ENCODE measurements at places on chromosomes 5 and 9.

- DNase-seq: no peak
Observed at GRCh38 chr9:132996526-132996925, 18.0 kb downstream of the GFI1B start.

DNA sequence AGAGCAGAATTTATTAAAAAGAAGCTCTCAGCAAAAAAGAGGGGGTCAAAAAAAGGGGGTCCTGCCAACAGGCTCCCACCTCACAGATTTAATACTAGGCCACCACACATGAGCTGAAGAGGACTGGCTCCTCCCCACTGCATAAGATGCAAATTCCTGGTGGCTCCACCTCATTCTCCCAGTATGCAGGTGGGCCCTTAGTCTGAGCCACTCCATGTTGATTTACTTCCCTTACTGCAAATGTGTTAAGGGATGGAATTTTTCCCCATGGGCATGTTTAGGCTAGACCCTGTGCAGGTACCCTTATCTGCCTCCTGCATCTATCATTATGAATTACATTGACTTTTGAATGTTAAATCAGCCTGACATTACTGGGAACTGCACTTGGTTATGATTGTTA, 82.9 kb downstream of the ISOC1 start:
- DNase-seq: no peak

- no peak for DNase-seq
Observed at GRCh38 chr5:106401561-106401960, 1269.2 kb downstream of the EFNA5 start.

DNA sequence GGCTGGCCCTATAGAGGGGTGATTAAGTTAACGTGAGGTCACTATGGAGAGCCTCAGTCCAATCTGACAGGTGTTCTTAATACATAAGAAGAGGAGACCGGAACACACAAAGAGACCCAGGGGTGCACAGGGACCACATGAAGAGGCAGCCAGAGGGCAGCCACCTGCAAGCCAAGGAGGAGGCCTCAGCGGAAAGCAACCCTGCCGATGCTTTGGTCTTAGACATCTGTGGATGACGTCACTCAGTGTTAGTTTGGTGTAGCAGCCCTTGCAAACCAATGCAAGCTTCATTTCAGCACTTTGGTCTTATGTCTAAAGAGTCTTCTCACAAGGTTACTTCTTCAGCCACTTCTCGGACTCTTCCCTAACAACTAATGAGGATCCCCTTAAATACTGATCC, 47.6 kb upstream of the GRHPR start:
- DNase-seq: no peak

GRCh38 chr5:15959370-15960164, 220.0 kb downstream of the MARCHF11 start:
- no peak for DNase-seq

GRCh38 chr9:134899168-134899567, 18.5 kb downstream of the FCN1 start:
- no peak for DNase-seq

- no peak for DNase-seq
Observed at GRCh38 chr5:124980163-124980941, 233.9 kb upstream of the ZNF608 start.

- no peak for DNase-seq
Observed at GRCh38 chr5:148910686-148911361, 84.4 kb downstream of the ADRB2 start.

DNA sequence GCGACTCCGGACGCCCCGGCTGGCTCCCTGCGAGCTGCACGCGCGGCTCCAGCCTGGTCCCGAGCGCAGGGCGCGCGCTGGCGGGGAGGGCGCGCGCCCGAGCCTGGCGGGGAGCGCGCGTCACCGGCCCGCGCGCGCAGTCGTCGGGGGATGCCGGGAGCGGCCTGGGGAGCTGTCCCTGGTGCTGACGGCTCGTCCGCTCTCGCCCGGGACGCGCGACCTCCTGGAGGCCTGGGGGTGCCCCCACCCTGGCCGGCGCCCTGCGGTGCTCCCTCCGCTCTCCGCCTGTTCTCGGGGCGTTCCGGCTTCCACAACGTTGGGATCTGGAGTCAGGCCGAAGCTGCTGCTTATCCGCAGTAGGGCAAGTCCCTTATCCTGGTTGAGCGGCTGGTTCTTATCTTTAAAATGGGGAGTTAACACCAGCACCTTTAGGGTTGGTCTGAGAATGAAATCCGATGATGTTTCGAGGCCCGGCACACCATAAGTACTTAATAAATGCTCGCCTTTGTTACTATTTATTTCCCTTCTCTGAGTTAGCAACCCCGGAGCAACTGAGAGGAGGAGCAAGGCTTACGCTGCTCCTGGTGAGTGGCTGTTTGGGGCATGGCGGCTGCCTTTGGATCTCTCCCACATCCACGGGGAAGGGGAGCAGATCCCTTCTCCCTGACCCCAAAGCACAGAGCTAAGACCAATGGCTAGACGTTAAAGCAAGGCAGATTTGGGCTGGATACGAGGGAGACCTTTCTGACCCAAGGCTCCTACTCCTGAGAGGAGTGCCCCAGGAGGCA, at the start of gene FAM163B:
FAM163B (minus strand) TSS at position 79 of the 788 bp plus-strand sequence. CDS start 29,166 bp downstream, outside the sequence.
- DNase-seq: no peak

DNA sequence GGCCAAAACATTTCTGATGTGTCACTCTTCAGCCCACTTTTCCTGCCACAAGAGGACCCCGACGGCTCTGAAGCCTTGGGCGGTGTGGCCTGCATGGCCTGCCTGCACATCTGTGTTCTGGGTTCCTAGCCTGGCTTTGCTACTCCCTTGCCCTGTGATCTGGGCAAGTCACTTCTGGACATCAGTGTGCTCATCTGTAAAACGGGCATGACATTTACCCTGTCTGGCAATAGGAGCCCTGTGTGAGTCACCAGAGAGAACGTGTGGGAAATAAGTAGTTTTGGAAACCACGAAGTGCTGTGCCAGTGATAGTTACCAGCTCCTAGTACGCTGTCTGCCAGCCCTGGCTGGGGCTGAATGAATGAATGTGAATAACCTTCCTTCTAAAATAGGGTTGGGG, 90.8 kb downstream of the MACROH2A1 start:
- no peak for DNase-seq

- DNase-seq: no peak
Observed at GRCh38 chr5:143771602-143772001, 40.4 kb upstream of the HMHB1 start.

- no peak for DNase-seq
Observed at GRCh38 chr9:36922548-36922947, 111.5 kb downstream of the PAX5 start.

GRCh38 chr5:105907016-105907415, 1763.7 kb downstream of the EFNA5 start:
- no peak for DNase-seq

GRCh38 chr5:14332038-14332631, 189.0 kb downstream of the TRIO start:
- DNase-seq: no peak

- no peak for DNase-seq
Observed at GRCh38 chr5:67802766-67803165, 412.8 kb upstream of the PIK3R1 start.

GRCh38 chr5:53017383-53017782, 28.2 kb downstream of the ITGA2 start:
- DNase-seq: no peak

DNA sequence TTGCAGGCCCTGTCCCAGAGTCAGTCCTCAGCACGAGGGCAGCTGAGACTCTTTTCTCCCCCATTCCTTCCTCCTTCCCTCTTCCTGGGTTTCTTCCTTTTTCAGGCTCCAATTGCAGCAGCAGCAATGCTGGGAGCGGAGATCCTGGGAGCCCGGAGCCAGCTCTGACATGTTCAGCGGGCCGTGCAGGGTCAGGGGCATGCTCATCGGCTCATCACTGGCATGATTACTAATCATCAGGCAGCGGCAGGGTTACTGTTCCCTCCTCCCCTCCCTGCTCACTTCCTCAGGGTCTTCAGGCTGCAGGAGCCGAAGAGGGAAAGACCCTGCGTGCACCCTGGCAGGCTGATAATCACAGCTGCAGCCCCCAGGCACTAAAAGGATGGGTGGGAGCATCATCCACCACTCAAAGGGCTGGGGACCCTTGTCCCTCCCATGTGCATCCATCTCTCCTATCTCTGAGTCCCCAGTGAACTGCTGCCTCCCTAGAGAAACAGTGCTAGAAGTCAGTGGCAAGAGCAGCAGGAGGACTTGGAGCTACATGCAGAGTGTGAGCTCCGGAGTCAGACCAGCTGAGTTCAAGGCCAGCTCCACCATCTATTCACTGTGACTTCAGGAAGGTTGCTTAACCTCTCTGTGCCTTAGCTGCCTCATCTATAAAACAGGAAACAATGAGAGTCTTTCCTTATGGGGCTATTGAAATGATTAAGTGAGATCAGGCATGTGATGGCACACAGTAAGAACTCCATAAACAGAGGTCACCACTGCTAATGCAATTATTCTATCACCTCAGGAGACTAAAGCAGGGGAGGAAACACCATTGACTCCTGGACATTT, 7.8 kb upstream of the KCNIP1 start:
- no peak for DNase-seq

- DNase-seq: no peak
Observed at GRCh38 chr5:82673057-82673809, 395.1 kb upstream of the RPS23 start.

GRCh38 chr9:33351547-33351946, 50.8 kb downstream of the AQP7 start:
- no peak for DNase-seq

DNA sequence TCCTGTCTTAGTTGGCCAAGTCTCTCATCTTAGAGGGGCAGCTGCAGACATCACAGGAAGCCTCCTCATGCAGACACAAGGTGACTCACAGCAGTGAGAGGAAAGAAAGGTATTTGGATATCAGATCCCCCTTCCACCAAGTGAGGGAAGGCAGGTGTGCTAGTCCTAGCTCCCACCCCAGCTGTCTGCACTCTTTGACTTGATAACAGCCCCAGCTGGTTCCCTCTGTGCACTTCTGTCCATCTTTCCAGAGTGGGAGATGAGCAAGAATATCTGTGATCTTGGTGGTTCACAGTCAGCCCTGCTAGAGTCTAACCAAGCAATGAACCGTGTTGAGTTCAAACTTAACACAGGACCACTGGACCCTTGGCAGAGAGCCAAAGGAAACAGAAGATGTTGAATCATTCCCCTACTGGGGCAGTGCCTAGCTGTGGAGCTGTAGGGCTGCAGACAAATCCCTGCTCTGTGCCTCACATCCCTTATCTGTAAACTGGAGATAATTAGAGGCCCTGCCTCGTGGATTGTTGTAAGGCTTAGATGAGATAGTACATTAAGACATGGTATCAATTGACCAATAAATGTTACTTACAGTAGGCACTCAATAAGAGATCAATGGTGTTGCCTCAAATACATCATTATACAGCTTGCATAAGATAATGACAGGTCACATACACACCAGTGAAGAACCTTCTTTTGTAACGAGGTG, 39.1 kb downstream of the SH3RF2 start:
- no peak for DNase-seq

- DNase-seq: no peak
Observed at GRCh38 chr9:127720031-127720864, 4.4 kb downstream of the TTC16 start.

DNA sequence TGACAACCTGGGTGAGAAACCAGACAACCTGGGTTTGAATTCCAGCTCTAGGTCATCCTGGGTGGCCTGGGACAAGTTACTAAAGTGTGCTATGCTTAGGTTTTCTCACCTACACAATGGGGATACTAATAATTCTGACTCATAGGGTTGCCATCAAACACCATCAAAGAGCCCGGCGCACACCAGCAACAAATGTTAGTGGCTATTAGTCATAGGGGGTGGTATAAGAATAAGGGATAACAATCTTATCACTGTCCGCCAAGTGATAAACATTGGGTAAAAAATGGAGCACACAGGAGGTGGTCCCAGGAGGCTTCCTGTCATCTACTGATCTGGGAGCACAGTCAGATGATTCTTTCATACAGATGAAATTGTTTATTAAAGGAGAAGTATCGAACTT, 61.4 kb upstream of the AFAP1L1 start:
- DNase-seq: no peak

DNA sequence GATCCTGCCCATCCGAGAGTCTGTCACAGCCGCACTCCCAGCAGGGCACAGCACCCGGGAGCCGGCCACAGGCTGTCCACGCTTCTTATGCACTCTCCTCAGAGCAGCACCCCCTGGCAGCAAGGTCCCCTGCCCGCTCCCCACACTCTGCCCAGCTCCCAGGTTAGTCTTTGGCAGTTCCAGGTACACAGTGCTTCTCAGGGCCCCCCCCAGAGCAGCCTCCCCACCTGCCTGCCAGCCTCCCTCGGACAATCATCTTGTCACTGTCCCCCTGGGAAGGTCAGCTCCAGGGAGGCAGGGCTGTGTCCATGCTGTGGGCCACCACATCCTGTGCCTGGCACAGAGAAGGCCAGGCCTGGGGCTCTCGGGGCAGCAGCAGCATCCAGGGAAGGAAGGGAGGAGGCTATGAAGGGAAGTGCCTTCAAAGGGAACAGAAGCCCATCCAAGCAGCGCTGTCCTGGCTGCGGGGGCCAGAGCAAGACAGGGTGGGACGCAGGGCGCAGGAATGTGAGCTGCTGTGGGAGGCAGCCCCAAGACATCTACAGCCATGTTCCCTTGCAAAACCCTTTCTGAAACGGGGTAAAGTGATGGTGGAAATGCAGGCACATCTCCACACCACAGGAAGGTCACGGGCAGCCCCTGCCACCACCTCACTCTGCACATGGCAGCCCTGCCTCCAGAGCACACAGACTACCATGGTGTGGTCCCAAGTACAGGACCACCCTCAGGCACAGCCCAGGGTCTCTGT, 68.6 kb upstream of the ADAMTS2 start:
- no peak for DNase-seq

- no peak for DNase-seq
Observed at GRCh38 chr9:94761481-94761880, 35.0 kb downstream of the AOPEP start.

- DNase-seq: no peak
Observed at GRCh38 chr5:9515436-9515835, 30.4 kb downstream of the SEMA5A start.

GRCh38 chr5:159680095-159680494, 236.2 kb upstream of the ADRA1B start:
- DNase-seq: no peak

GRCh38 chr9:21555911-21556310, 73.8 kb upstream of the IFNE start:
- no peak for DNase-seq

GRCh38 chr5:113202287-113202686, 225.7 kb downstream of the DCP2 start:
- no peak for DNase-seq

GRCh38 chr9:16930578-16930977, 60.1 kb upstream of the BNC2 start:
- no peak for DNase-seq

DNA sequence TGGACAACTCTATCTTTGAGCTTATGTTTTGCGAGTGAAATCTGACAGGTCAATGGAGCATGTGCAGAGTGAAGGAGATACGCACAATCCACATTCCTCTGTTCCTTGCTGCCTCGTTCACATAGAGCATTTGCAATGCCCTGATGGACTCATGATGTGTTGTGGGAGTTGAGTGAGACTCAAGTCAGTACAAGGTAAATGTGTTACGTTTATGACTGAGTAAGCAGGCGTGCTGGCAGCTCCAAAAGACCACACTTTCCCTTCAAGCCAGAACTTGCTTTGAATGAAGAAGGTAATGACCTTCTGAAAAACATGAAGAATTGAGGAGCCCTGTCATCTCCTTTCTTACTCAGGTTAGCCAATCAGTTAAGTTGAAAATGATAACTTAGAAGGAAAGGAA, 477.8 kb downstream of the CTNND2 start:
- no peak for DNase-seq

GRCh38 chr5:84378961-84379360, 5.7 kb downstream of the EDIL3 start:
- DNase-seq: no peak

GRCh38 chr5:180294913-180295555, 3.2 kb upstream of the MAPK9 start:
- no peak for DNase-seq
